Activated CD4-positive, alpha-beta T cell treated with anti-CD3 and anti-CD28 coated beads, Interleukin-2, amount 10 ng/mL, durations not matched to agents 7 days and 5 days (primary cell): ENCODE measurements at places on chromosomes 11 and 22. TPM values are rescaled to one million over a fixed set of nuclear protein-coding genes. Genes with fewer than 3 reads are reported as not detected.

The HTR3A gene
- not detected for total RNA-seq

The PATE4 gene
- total RNA-seq, result not detected

The USP2 gene
- 0.22 TPM for total RNA-seq

The CCDC73 gene
- total RNA-seq, result not detected

The TESMIN gene
- 8.1 TPM for total RNA-seq

The LMO1 gene
- total RNA-seq, result not detected

The KCTD14 gene
- total RNA-seq, result 0.19 TPM

The OSM gene
- 74.7 TPM for total RNA-seq

The OR8B8 gene
- not detected for total RNA-seq

The FAM83F gene
- 0.05 TPM for total RNA-seq

The BEST1 gene
- not detected for total RNA-seq

The CCDC116 gene
- total RNA-seq, result 0.42 TPM

The MRPL21 gene
- 61.8 TPM for total RNA-seq

The MN1 gene
- 0.12 TPM for total RNA-seq

The OPCML gene
- not detected for total RNA-seq

The ARHGAP20 gene
- not detected for total RNA-seq

The CD82 gene
- total RNA-seq, result 128 TPM

The CBX7 gene
- 16.0 TPM for total RNA-seq

The C11orf86 gene
- not detected for total RNA-seq

The BATF2 gene
- total RNA-seq, result not detected

The CHRM4 gene
- total RNA-seq, result 0.12 TPM

The ACAT1 gene
- 42.3 TPM for total RNA-seq

The KCNJ4 gene
- total RNA-seq, result not detected

The KCNK7 gene
- total RNA-seq, result 3.3 TPM

The MS4A7 gene
- not detected for total RNA-seq

The UCP3 gene
- total RNA-seq, result 2.5 TPM

The CD6 gene
- 402 TPM for total RNA-seq

The CSNK1E gene
- total RNA-seq, result 74.3 TPM

The TRIM29 gene
- total RNA-seq, result not detected

The YAP1 gene
- total RNA-seq, result not detected

The CTSF gene
- 3.9 TPM for total RNA-seq

The ARHGAP32 gene
- total RNA-seq, result 5.1 TPM

The TMEM191C gene
- total RNA-seq, result 2.0 TPM

The TRPM5 gene
- not detected for total RNA-seq

The RIMBP3C gene
- not detected for total RNA-seq

The MS4A1 gene
- total RNA-seq, result not detected

The MDK gene
- total RNA-seq, result 8.2 TPM

The CNGA4 gene
- not detected for total RNA-seq

The NLRP6 gene
- total RNA-seq, result 5.5 TPM

The IGSF22 gene
- total RNA-seq, result not detected

The FLRT1 gene
- total RNA-seq, result not detected

The MRGPRF gene
- total RNA-seq, result not detected

The SOX6 gene
- total RNA-seq, result not detected

The EIF1AD gene
- total RNA-seq, result 54.4 TPM

The WBP2NL gene
- 1.5 TPM for total RNA-seq

The ASPHD2 gene
- total RNA-seq, result 8.8 TPM

The HBE1 gene
- not detected for total RNA-seq

The OR51E2 gene
- total RNA-seq, result not detected

The TUB gene
- 0.12 TPM for total RNA-seq

The PCNX3 gene
- total RNA-seq, result 50.2 TPM

The DHCR7 gene
- 30.1 TPM for total RNA-seq

The MUC6 gene
- not detected for total RNA-seq

The NCR3LG1 gene
- 0.42 TPM for total RNA-seq
